Activated T-cell treated with anti-CD3 and anti-CD28 coated beads for 4 hours (primary cell): ENCODE measurements at places on chromosomes 5 and 9.

DNA sequence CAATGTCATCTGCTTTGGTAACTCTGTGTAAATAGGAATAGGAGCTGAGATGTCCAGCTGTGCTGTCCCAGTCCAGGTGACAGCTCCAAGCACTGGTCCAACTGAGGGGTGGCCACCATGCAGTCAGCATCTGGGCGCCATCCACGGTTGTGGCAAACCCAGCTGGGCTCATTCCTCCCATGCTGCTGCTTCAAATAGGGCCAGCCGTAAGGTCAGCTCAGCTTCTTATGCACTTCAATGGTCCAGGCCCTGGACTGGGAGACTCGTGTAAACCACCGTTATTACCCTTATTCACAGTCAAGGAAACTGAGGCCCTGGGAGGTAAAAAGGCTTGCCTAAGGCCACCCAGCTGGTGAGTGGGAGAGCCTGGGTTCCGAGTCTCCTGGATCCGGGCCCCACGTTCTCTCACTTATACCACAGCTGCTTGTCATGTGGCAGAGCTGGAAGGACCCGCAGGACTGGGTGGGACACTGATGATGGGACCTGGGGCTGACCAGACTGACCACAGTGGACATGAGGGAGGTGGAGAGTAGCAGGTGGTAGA is 38.7 kb upstream of the ANGPTL2 start:
- DNase-seq, result no peak

GRCh38 chr5:96322217-96322616 is 110.8 kb downstream of the PCSK1 start:
- no peak for DNase-seq

GRCh38 chr5:126410623-126411022 is 12.6 kb upstream of the GRAMD2B start:
- DNase-seq, result no peak

DNA sequence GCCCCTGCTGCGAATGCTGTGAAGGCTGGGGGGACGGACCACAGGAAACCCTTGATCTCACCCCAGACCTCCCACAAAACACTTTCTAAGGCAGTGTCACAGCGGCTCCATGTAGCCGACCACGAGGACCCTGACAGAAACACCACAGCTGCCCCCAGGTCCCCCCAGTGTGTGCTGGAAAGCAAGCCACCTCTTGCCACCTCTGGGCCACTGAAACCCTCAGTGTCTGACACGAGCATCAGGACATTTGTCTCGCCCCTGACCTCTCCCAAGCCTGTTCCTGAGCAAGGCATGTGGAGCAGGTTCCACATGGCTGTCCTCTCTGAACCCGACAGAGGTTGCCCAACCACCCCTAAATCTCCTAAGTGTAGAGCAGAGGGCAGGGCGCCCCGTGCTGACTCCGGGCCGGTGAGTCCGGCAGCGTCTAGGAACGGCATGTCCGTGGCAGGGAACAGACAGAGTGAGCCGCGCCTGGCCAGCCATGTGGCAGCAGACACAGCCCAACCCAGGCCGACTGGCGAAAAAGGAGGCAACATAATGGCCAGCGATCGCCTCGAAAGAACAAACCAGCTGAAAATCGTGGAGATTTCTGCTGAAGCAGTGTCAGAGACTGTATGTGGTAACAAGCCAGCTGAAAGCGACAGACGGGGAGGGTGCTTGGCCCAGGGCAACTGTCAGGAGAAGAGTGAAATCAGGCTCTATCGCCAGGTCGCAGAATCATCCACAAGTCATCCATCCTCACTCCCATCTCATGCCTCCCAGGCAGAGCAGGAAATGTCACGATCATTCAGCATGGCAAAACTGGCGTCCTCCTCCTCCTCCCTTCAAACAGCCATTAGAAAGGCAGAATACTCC is 84.7 kb downstream of the GOLPH3 start:
- no peak for DNase-seq

- DNase-seq, result no peak
Observed at GRCh38 chr9:88418715-88419540, 30.7 kb downstream of the SPIN1 start.

DNA sequence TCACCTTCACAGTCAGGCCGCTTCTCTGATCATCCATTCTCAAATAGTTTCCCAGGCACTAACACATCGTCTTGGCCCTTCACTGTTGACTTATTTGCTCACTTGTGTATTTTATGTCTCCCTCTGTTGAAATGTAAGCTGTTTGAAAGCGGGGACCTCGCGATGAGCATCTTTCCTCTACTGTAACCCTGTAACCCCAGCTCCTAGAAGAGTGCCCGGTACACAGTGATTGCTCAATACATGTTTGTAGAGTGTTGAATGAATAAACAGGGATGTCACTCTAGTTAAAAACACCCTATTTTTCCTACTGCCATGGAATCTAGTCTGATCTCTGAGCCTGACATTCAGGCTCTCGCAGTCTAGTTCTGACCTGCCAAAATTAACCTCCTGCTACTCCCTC is 150.8 kb downstream of the TTLL11 start:
- DNase-seq, result no peak

DNA sequence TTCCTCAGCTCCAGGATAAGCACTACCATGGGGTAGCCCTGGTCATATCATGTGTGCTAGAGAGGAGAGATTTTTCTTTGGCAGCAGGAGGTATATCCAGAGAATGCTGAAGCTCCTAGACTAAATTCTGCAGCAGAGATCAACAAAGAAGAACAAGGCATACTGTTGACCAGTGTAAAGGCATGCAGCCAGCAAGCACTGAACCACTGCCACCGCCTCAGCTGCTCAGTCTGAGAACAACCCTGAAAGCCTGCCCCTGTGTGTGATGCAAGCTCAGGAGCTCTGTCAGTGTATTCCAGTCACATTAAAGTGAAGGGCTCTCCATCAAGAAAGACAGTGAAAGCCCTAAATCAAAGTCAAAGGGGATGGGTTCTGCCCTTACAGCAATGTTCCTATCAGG is 439.5 kb upstream of the CD180 start:
- no peak for DNase-seq

DNA sequence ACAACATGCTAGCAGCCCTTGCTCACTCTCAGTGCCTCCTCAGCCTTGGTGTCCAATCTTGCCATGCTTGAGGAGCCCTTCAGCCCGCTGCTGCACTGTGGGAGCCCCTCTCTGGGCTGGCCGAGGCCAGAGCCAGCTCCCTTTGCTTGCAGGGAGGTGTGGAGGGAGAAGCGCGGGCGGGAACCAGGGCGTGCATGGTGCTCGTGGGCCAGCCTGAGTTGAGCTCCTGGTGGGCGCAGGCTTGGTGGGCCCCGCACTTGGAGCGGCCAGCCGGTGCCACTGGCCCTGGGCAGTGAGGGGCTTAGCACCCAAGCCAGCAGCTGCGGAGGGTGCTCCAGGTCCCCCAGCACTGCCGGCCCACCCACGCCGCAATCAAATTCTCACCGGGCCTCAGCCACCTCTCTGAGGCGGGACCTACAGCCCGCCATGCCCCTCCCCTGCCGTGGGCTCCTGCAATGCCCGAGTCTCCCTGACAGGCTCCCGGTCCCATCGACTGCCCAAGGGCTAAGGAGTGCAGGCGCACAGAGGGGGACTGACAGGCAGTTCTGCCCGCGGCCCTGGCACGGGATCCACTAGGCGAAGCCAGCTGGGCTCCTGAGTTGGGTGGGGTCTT is 333.5 kb downstream of the KCNN2 start:
- DNase-seq, result no peak

- DNase-seq, result no peak
Observed at GRCh38 chr5:60638300-60638699, 61.7 kb downstream of the DEPDC1B start.

DNA sequence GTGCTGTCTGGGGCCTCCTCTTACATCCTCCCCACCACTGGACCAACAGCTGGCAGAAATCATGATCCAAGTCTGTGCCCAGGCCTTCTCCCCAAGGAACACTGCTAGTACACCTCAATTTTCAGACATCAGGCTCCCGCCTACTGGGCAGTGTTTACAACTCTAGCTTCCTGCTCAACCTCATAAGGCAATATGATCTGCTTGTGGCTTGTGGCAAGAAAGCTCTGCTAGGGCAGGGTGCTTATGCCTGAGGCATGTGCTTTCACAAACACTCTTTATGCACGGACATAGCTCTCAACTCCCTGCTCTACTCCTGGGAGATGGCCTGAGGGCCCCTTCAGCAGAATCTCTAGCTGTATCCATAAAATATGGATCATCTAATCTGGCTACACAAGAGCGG is 32.5 kb downstream of the SH3TC2 start:
- no peak for DNase-seq

GRCh38 chr5:117414926-117415325 is 840.3 kb upstream of the SEMA6A start:
- DNase-seq, result no peak

GRCh38 chr9:37511016-37512010 is 25.6 kb downstream of the POLR1E start:
- DNase-seq, result no peak

- no peak for DNase-seq
Observed at GRCh38 chr5:136115183-136115865, 17.3 kb upstream of the SMAD5 start.

DNA sequence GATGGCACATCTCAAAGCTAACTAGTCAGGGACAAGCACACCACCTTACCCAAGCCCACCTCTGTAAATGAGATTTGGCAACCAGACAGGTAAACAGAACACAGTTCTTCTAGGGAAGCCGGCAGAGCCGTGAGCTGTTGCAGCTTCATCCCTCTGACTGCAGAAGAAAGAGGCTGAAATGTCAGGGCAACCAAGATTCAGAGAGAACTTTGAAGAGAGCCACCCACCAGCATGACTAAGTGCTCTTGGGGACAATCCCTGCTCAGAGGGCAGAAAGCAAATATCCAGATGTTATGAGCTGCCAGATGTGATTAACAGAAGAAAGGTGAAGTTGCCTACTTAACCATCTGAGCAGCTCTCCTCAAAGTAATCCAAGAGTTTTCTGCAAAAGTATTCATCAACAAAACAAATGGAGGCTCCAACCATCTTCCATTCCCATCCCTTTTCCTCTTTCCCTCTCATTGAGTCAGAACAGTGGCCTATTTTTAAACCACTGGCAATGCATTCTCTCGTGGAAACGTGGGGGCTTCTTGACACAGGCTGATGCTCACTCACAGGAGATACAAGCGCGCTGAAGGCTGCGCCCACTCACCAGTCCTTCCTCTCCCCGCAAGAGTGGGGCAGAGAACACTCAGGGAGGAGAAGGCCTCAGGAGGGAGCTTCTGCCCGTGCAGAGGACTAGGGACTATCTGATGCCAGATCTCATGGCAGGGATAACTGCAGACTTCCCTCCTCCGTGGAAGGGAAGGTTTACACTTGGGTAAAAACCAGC is 57.1 kb downstream of the SLIT3 start:
- DNase-seq, result no peak

DNA sequence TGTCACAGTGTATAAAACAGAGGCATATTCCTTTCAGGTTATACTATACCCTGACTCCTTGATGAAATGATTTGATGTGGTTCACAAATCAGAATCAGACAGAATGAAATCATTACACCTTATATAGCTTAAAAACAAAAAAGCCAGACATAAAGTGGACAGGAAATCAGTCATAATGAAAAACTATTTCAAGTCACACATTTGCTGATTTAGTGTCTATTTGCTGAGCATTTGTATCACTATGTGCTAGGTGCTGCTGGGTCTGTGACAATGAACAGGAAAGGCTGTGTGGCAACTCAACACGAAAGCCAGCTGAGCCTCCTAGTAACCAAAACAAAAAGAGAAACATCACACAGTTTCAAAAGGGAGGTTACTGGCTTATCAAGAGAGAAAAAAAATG is 194.0 kb downstream of the EFNA5 start:
- DNase-seq, result no peak
